Stimulated activated CD8-positive, alpha-beta memory T cell treated with anti-CD3 and anti-CD28 coated beads, Interleukin-2, amount 100 ng/mL, for 1 hour (primary cell): ENCODE measurements at places on chromosomes 3 and 15.

- DNase-seq = no peak
Measured at GRCh38 chr15:70156671-70157271, 59.1 kb upstream of the TLE3 start.

- no peak for DNase-seq
Measured at GRCh38 chr15:83030021-83030420, 18.6 kb upstream of the C15orf40 start.

- no peak for DNase-seq
Measured at GRCh38 chr15:71471347-71471746, 339.0 kb upstream of the NR2E3 start.

- DNase-seq = no peak
Measured at GRCh38 chr3:72142028-72142427, 357.1 kb upstream of the PROK2 start.

DNA sequence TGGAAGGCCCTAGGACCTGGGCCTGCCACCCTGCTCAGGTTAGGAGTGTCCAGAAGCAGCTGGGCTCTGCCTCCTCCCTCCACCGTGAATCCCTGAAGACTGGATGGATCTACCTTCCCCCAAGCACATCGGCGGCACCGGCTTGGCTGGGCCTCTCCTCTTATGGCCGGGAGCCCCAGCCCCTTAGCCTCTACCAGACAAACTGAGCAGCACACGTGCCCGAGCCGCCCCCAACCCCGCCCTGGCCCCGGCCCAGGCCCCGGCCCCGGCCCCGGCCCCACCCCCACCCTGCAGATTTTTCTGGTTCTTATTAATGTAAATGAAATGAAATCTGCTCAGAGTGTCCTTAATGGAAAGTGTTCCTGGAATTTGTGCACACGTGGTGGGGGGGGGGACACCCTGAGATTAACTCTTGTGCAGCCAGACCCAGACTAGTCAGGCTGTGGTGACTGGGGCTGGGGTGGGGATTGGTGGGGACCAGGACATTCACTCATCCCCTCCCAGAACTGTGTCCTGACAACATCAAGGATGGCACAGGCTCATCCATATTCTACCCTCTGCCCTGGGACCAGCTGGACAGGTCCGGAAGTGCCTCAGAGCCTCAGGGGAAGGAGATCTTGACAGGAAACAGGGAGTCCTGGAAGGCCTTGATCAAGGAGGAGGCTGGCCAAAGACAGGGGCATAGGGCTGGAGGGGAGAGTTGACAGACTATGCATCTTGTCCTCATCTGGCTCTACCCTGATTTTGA, 30.9 kb upstream of the SEMA3F start:
- no peak for DNase-seq

DNA sequence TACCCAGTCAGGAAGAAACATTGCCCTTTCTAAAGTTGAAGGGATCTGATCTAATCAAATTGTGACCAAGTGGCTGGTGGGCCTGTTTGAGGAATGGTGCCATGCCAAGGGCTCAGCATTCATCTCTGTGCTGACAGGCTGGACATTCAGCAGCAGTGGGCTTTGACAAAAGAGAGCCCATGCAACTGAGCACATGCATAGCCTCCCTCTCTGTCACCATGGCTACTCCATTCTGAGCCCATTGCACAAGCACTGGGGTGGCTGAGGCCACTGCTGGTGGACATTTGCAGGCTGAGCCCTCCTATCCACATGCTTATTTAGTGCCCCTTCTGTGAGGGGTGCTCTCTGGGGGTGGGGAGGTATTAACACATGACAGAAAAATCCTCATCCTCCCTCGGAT, 28.6 kb upstream of the TNFSF10 start:
- DNase-seq = no peak

GRCh38 chr15:28252831-28253230, 69.1 kb downstream of the HERC2 start:
- DNase-seq = no peak

DNA sequence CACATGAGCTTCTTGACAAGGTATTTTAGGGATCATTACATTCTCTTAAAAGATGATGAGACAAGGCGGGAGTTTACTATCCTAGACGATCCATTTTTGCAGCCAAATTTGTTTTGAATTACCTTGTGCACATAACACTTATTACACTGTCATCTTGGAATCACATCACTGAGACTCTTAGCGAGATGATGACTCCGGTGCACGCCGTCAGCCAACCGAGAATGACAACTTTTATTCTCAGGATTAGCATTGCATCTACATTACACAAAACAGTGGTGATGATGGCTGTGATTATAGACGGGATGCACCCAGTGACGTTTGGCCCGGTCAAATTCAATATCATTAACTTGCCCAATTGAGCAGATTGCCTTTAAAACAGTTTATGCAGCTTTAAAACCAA, 216.1 kb downstream of the PDZRN3 start:
- DNase-seq = no peak

DNA sequence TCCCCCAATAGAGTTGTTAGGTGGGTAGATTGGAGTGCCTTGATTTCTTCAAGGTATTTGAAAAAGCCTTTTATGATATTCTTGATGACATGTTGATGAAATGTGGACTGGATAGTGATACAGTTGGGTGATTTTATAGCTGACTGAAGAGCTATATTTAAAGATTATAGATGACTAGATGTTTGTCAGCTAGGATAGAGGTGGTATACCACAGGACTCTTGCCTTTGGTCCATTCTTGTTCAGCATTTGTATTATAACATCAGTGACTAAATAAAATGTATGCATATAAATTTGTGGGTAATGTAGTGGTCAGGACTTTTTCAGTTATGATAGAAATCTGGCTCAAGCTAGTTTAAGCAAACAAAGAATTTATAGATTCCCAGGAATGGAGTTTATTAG, 143.9 kb downstream of the ZNF609 start:
- DNase-seq = no peak
